Right renal cortex interstitium (tissue), 3 donors: ENCODE measurements at places on chromosomes 1 and 21.

DNA sequence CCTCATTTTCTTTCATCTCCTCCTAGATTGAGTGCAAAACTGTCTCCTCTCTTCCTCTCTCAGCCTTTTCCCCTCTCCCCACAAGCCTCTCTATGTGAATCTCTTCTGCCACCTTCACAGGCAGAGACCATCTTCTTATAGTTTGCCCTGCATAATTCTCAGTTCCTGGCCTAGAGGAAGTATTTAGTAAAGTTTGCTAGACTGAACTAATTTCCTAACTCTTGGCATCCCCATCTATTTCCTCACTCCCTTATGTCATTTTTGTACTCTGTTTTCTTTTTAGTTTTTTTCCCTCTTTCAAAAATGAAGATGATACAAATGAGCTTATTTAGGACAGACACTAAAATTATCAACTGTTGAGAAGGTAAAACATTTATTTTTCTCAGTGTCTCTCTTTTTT, 66.0 kb downstream of the XCL2 start:
- DNase-seq = no peak

GRCh38 chr1:93442008-93442666, 5.8 kb upstream of the FNBP1L start:
- DNase-seq = no peak

GRCh38 chr1:231801042-231801585, 174.5 kb downstream of the DISC1 start:
- DNase-seq = no peak

DNA sequence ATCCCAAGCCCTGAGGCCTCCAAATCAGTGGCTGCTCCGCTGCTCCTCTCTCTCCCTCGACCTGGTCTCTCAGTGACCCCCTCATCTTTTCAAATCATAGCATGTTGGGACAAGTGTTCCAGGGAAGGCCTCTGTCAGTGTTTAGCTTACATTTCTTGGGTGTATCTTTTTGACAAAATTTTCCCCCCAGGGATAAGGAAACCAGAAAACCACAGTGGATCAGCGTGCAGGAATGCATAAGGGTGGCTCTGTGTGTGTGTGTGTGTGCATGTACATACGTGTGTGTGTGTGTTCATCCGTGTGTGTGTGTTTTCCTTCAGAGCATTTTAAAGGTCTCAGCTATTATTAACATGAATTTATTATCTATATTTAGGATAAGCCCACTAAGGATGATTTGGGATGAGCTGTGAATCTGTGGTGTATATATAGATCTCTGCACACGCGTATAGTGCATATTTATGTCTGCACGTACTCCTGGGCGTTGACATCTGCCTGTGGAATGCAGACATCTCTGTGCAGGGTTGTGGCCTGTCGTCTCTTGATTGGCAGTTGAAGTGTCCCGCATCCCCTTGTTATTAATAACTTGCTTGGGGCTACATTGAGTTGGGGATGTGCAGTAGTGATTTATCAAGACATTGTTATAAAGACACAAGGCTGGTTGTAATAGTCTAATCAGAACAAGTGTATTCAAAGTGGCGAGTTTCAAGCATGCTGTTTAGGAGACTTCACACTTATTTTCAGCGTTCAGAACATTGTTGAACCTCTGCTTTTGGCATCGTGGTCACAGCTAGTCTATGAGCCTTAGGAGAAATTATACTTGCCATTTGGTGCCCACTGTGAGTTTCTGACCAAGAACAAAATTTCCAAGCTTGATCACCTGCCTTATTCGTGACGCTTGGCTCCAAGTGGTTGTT, 55.6 kb downstream of the GALNT2 start:
- DNase-seq = no peak

GRCh38 chr21:35905963-35906345, 154.4 kb downstream of the SETD4 start:
- DNase-seq = no peak

- DNase-seq = no peak
Observed at GRCh38 chr1:210938416-210938925, 195.5 kb downstream of the KCNH1 start.

- DNase-seq = no peak
Observed at GRCh38 chr1:32321712-32322291, 14.2 kb downstream of the MARCKSL1 start.

DNA sequence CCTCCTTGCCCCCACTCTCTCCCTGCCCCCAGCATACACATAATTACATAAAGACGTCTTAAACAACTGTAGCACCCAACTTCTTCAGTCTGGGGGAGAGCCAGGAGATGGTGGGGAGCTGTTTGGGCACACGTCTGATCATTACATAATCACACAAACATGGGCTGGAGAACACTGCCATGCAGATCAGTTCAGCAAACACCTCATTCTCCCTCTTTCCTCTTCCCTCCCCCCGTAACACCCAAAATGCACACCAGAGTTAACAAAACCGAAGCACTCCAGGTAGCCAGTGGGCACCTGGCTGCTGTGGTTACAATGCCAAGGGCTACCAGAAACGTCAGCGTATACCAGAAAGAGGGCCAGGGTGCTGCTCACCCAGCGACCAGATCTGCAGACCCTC, 1.6 kb downstream of the HIVEP3 start:
- DNase-seq = no peak

GRCh38 chr21:36534656-36535055, 54.7 kb upstream of the CLDN14 start:
- DNase-seq = no peak

DNA sequence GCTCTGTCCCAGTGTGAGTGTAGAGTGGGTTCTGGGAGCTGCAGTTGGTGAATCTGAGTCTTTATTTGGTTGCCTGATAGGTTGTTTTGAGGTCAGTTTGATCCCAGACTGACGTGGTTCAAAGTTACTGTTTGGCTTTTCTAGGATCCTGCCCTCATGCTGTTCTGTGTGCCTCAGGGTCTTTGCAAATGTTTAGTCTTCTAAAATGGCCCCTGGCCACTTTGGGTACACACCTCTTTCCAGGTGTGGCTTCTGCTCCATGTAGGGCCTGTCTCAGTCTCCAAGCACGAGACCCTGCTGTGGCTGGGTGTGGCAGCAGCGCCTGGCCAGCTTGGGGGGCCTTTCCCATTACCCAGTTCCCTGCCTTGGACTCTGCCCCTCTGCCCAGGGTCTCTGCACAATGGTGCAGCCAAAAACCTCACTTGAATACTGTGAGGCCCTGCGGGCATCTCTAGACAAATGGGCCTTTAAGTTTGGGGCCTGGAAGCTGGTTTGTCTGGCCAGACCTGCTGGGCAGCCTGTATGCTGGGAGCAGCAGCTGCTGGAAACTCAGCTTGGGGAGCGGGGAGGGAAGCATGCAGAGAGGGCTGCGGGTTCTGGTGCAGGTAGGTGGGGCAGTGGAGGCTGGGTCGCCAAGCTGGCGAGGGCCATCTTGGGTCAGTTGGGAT, 5.6 kb downstream of the PTPRF start:
- no peak for DNase-seq

DNA sequence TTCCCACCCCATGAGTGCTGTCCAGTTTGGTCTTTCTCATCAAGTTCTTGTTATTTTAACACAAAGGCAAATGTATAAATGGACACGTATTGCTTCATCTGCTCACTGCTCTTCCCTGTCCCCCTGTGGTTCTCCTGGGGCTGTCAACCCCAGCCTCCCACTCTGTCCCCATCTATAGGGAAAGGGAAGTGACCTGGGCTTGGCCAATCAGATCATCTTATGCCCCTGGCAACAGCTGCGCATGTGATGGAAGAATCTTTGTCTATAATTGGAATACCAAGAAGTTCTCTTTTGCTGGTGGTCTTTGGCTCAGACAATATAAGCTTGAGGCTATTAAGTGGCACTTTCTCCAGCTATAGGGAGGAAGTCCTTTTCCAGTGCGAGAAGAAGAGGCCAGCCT, 4.7 kb upstream of the CCSAP start:
- DNase-seq = no peak

- DNase-seq = no peak
Observed at GRCh38 chr1:31203215-31203614, 36.5 kb downstream of the NKAIN1 start.

DNA sequence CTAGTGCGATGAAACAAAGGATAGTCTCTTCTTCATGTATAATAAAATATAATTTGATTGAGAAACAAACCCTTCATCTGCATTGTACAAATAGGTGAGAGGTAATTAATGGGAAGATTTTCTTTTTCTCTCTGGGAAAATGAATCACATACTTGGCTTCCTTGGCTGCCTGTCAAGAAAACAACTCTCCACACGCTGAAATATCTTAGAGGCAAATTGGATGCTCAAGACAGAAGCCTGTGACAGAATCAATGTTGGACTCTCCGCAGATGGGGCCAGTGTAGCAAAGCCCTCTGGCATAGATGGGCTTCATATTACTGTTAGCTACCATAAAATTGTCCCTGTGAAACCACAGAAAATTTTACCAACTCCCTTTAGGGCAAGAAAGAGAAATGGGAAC, 186.6 kb downstream of the GRIK1 start:
- DNase-seq = no peak

DNA sequence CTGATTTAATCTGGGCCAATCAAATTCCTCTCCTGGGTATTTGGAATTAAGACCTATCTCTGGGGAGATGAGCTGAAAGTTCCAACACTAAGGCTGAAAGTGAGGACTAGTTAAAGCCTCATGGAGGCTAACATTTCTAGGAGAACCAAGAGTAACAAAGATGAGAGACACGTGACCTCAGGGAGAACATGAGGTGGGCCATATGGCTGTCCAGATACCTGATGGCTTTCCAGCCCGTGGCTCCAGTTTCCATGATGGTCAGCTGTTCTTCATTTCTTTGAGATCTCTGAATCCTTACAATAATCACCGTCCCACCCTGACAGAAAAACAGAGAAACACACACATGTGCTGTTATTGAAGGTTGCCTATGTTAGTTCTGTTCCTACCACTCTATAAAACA, 66.1 kb downstream of the LEPR start:
- no peak for DNase-seq

- DNase-seq = no peak
Observed at GRCh38 chr1:205601205-205601604, 30.6 kb downstream of the ELK4 start.

DNA sequence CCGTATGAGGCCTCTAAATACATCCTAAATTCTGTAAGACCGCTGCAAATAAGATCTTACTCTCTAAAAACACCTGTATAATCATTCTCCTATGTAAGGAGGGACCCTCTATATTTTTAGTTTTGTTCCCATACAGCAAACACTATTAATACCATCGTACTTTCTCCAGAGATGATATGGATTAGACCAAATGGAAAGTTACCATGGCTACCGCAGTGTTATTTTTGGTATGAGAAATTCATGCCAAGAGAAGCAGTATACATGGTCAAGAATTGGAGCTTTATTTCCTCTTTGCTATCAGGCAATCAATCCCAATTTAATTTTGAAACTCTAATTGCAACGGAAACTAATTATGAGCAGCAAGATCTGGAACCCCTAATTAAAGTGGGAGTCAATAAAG, 70.0 kb downstream of the BCAR3 start:
- no peak for DNase-seq

DNA sequence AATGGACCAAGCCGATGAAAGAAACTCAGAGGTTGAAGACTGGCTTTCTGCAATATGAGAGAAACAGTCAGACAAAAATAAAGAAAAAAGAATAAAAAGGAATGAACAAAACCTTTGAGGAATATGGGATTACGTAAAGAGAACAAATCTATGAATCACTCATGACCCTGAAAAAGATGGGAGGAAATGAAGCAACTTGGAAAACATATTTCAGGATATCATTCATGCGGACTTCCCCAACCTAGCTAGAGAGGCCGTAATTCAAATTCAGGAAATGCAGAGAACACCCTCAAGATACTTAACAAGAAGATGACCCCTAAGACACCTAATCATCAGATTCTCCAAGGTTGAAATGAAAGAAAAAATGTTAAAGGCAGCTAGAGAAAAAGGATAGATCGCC, 705.3 kb upstream of the CHRM3 start:
- DNase-seq = no peak

DNA sequence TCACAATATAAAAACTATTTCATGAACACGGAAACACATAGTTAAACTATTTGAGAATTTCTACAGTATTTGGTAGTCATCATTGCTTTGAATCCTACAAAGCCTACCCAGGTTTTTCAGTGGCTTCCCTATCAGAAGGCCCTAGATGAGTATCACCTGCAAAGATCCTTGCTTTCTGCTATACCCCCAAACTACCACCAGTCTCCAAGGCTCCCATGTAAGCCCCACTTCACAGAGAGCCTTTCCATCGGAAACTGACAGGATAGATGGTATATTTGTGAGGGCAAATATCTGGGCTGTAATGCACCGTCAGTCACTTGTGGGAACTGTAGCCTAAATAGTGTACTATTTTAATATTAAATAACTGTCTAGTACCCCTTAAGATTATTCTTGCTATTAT, 674.3 kb downstream of the BRINP3 start:
- no peak for DNase-seq

- DNase-seq = no peak
Observed at GRCh38 chr1:52368383-52369172, 2.6 kb upstream of the CC2D1B start.
